ENCODE measurements at places on chromosomes 12 and 14.

DNA sequence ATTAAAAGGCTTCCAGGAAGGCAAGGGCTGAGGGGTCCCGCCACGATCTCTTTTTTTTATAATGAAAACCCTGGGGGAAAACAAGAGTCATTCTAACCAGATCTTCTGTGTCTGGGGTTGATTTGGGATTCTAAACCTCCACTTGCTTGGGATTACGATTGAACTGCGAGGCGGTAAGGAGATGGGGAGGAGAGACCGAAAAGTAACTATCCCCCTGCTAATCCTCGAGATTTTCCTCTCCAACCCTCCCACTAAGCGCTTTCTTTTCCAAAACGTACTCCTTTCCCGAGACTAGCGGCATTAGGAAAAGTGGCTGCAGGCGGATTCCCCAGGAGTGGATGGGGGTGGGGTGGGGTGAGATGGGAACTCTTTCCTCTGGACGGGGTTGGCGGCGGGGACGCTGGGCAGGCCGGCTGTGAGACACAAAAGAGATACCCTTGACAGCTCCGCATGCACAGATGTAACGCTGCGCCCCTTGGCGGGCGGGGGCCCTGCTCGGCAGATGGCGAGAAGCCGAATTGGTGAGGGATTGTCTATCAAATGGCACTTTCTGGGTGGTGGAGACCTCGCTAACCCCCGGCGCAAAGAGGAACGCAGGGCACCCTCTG is 830 bp upstream of the SRRM4 start:
- no peak for DNase-seq

GRCh38 chr14:103206836-103207387 is 83.7 kb downstream of the TNFAIP2 start:
- no peak for DNase-seq

GRCh38 chr12:66620026-66620425 is 58.9 kb downstream of the GRIP1 start:
- no peak for DNase-seq

DNA sequence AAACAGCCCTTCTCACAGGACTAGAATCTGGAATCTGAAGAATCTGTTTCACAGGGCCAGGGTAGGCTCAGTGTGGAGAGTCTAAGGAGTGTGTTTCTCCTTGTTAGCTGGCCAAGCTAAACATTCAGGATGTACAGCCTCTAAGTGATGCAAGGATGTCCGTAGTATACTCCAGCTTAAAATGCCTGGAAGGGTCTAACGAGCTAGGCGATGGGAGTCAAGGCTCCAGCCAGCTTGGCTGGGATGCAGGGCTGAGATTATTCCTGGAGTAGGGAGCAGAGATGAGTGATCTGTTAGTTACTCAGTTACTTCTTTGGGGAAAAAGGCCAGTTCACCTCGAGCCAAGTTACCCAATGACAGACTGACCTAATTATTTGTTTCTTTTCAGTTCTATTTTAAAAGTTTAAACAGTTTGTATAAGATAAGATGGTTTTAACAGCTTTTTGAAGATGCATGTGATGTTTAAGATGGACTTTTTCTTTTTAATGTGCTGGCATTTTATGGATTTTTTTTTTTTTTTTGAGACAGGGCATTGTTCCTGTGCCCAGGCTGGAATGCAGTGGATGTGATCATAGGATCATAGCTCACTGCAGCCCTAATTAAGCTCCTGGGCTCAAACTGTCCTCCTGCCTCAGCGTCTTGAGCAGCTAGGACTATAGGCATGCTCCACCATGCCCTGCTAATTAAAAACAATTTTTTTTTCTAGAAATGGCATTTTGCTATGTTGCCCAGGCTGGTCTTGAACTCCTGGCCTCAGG is 41.1 kb downstream of the SYNE2 start:
- DNase-seq: no peak

- DNase-seq: no peak
Observed at GRCh38 chr12:131044760-131045381, 91.2 kb downstream of the ADGRD1 start.

GRCh38 chr12:22670762-22671161 is 45.8 kb downstream of the ETNK1 start:
- no peak for DNase-seq

DNA sequence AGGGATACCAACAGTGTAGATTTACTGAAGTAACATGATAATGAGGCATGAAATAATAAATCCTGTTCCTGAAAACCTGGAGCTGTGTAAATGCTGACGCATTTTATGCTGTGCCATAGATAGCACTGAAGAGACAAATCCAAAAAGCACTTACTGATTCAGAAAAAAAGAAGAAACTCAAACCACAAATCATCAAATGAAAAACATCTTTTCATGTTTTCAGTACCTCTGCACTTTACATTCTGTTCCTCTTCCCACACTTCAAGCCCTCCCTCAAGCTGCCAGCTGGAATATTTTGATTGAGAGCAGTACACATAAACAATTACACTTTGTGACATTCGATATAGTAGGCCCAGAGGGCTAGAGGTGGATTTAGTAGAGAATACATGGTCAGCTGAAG is 362.3 kb downstream of the NAV3 start:
- DNase-seq: no peak

DNA sequence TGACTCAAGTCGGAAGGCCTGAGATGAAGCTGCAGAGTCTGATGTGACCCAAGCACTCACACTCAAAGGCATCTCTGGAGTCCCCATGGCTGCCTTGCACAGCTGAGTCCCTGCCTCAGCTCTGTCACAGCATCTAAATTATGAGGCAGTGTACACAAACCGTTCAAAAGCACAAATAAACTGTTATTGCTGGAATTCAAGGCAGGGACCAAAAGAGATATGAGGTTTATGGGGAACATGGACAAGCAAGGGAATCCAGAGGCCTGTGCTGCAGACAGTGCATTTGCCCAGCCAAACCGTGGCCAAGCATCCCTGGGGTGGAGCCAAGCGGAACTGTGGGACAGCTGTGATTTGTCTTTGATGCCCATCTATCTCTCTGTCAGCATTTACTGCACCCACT is 91.3 kb downstream of the RPS29 start:
- DNase-seq: no peak

GRCh38 chr12:13205809-13206559 is 9.5 kb downstream of the EMP1 start:
- DNase-seq: no peak

GRCh38 chr12:62955678-62956077 is 20.7 kb upstream of the PPM1H start:
- DNase-seq: no peak

DNA sequence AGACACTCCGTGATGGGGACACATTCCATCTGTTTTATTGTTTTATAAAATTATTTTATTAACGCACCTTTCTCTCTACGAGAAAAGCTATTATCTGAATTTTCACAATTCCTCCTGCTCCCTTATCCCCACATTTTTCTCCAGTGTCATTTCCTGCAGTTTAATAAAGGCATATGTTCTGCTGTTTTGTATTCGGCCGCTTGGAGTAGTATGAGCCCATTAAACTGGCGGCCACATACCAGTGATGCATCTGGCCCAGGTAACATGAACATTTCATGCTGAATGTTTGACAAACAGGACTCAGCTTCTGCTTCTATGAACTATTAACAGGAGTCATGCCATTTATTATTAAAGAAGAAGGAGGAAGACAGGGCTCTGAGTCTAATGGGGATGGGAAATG is 511.0 kb downstream of the TMEM121 start:
- no peak for DNase-seq

GRCh38 chr14:32697704-32698103 is 241.0 kb upstream of the NPAS3 start:
- no peak for DNase-seq

- no peak for DNase-seq
Observed at GRCh38 chr12:58917699-58918468, 2.4 kb downstream of the LRIG3 start.

DNA sequence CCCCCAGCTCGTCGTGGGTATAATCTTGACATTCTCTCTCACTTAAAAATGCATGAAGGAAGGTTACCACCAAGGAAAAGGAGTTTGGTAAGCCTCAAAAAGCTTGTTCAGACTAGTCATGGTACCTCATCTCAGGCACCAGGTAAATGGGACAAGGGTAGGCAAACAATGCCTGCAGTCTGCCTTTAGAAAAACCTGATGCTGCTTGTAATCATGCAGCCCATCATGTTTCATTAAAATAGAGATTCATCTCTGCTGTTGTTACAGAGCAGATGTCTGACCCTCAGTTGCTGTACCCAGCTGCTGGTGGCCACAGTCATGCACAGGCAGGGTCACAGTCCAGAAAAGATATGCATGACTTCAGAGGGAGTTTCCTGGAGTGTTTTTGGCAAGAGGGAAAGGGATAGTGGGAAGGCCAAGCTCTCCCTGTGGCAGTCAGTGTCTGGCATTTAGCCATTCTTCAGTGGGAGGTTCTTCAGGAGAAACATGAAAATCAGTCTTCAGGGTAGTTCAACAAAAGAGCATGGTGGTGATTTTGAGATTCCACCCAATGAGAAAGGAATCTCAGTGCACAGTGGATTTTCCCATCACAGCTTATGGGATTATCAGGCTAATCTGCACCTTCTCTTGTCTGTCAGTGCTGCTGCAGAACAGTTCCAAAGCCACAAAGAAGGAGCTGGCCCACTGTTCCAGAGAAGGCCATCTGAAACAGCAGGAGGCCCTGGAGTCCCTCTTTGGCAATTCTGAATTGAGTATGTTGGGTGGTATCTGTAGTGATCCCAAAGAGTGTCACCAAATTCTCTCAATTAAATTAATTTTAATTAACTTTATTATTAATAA is 202.7 kb upstream of the FRMD6 start:
- DNase-seq: no peak

GRCh38 chr12:104600036-104600712 is 143.4 kb downstream of the CHST11 start:
- DNase-seq: no peak

DNA sequence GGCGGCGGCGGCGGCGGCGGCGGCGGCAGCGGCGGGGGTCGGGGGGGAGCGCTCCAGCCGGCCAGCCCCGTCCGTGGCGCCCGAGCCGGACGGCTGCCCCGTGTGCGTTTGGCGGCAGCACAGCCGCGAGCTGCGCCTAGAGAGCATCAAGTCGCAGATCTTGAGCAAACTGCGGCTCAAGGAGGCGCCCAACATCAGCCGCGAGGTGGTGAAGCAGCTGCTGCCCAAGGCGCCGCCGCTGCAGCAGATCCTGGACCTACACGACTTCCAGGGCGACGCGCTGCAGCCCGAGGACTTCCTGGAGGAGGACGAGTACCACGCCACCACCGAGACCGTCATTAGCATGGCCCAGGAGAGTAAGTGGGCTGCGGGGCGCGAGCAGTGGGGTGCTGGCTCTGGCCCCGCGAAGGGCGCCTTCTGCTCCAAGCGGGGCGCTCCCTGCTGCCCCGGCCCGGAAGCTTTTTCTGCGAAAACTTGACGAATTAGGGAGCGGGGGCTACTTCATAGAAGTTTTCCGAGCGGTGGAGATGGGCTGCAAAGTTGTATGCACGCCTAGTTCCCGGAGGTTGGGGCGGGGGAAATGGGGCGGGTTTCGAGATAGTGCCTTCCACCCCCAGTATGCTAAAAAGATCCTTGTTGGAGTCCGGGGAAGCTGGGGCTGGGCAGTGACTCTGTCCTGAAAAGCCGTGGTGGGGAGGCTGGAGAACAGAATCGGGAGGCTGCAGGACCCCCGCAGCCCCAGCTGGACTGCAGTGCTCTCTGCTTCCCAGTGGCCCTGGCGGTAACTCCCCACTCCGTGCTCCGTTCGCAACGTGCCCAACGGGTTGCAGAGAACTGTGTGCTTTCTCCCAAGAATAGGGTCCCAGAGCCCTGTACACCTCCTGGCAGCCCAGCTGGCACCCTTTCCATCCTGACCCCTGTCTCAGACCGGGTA is 751 bp downstream of the GDF11 start:
- no peak for DNase-seq

DNA sequence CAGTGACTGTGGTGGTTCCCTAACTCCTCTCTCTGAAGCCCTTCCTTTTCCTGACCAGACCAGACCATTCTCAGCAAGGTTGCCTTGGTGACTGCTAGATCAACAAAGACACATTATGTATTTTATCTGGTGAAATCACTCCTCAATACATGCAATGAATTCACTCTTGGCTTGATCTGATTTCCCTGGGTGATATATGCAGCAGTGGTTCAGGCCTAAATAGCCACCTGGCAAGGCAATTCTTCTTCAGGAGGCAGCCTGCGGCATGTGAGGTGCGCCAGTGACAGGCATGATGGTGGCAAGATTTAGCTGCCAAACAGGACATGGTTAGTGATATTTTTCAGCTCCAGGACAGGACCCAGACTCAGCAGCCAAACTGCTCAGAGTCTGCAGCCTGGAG is 350.3 kb upstream of the CCDC196 start:
- no peak for DNase-seq

DNA sequence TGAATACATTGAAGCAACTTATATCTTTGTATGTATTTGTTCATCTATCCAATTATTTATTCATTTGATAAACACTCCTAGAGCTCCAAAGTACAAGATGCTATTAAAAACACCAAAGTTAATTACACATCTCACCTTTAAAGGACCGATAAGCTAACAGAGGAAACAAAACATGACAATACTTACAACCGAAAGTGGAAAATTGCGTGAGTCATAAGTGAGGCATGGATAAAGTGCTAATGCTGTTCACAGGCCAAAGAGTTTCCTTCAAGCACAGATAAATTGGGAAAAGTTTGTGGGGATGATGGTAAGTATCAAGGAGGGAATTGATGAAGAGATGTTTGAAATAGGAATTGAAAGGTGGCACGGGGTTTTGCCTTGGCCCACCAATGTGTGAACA is 172.8 kb upstream of the KITLG start:
- DNase-seq: no peak

DNA sequence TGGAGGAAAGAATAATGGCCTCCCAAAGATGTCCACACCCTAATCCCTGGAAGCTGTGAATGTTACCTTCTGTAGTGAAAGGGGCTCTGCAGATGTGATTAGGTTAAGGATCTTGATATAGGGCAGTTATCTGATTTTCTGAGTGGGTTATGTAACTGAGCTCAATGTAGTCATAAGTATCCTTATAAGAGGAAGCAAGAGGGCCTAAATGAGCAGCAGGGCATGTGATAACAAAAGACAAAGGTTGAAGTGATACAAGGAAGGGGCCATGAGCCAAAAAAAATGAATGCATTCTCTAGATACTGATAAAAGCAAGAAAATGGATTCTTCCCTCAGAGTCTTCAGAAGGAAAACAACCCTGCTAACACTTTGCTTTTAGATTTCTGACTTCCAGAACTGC is 78.8 kb downstream of the OSBPL8 start:
- DNase-seq: no peak

- no peak for DNase-seq
Observed at GRCh38 chr14:24312736-24313507, 1.6 kb downstream of the LTB4R start.

- no peak for DNase-seq
Observed at GRCh38 chr12:25677232-25677937, 124.3 kb upstream of the LMNTD1 start.

DNA sequence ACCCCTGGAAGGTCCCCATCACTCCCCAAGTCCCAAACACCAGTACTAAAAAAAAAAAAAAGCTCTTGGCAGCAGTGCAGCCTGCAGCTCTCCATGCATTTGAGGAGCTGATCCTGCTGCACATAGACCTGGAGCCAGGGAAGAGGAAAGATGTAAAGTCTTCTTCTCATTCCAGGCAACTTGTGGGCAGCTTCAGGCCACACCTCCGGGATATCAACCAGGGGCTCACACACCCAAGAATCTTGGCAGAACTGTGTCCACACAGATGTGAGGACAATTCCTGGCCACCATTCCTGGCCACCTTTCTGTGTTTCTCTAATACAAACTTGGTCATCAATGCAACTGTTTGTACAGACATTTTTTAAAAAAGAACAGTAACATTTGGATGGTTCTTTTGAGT is 72.7 kb downstream of the TMEM132C start:
- no peak for DNase-seq

Measured in activated CD8-positive, alpha-beta memory T cell treated with anti-CD3 and anti-CD28 coated beads for 1 hour (primary cell).